Inflammatory macrophage treated with lipopolysaccharide for 1 hour (primary cell): ENCODE measurements at places on chromosomes 7 and 10.

DNA sequence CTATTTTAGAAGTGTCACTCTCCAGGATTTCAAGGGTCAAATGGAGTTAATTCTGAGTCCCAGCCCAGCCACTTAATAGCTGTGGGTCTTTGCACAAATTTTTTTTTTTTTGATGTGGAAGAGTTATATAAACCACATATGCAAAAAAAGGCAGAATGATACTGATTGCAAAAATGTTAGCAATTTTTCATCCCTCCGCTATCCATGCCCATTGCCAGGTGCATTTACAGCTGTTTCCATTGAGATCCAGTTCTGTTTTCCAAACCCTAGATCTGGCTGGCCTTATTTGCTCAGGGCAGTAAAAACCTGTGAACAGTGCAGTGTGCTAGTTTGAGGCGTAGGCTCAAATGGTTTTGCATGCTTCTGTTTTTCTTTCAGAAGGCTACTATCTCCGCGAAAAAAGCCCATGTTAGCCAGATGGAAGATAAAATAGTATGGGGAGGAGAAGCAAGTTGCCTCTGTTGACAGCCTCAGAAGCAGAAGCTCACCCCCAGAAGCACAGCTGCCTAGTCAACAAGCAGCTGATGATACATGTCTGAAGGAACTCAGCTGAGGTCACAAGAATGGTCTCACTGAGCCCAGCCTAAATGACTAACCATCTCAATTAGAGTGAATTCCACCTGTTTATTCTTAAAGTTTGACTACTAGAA, 997 bp upstream of the ZNF138 start:
- DNase-seq: no peak

GRCh38 chr10:61830072-61830845, 71.2 kb upstream of the ARID5B start:
- DNase-seq: no peak

- DNase-seq: no peak
These were observed 1.9 kb upstream of the EPHB4 start for GRCh38 chr7:100829150-100829716.

GRCh38 chr10:55233090-55233489, 432.1 kb upstream of the PCDH15 start:
- DNase-seq: no peak

- DNase-seq: no peak
These were observed 22.8 kb downstream of the PRKAG2 start for GRCh38 chr7:151853896-151854719.

DNA sequence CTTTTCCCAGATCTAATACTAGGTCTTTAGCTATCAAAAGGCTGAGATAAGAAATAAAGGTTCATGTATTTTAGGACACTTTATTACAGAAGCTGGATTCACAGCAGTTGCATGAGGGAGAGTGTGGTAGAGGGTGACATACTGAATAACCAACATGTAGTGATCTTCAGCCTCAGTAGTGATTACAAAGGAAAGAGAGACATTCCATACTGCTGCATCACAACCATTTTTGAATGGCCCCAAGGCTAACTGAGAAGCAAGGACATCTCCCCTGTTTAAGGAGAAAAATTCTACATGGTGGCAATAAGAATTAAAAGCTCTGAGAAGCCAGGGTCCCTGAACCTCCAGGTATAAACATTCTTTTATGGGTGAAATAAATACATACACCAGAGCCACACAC, 35.3 kb downstream of the COG5 start:
- DNase-seq: no peak

- DNase-seq: no peak
These were observed 147.2 kb downstream of the NSUN6 start for GRCh38 chr10:18504161-18504560.

- DNase-seq: no peak
These were observed 138.8 kb upstream of the TCERG1L start for GRCh38 chr10:131450216-131450765.

DNA sequence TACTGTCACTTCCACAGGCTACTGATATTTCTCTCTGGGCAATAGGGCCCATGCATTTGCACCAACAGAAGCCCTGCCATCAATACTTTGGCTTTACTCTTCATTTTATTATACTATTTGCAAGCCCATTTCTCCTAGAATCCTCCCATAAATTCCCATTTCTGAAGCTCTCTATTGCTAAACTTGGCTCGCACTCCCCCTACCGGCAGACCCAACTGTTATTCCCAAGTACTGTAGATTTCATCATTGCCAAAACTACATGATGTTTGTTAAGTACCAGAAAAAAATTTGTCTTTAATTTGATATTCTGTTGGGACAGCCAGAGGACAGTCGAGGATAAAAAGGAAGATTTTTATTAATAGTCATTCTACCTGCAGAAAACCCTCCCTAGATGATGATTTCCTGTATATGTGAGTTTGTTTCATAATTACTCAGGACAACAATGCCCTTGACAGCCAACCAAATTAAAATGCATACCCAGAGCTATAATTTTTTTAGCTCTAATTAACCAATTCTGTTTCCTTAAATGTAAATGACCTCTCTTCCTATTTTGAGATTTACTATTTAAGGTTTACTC, 298.6 kb downstream of the REEP3 start:
- DNase-seq: peak; percentile 36
